Omental fat pad (tissue), 4 donors: ENCODE measurements at places on chromosomes 1 and 21.
A peak's percentile ranks its signal among the peaks of the same experiment; 100 is the strongest.

GRCh38 chr1:1304331-1305299, 3.1 kb downstream of the ACAP3 start:
- peak; percentile 55 for DNase-seq

DNA sequence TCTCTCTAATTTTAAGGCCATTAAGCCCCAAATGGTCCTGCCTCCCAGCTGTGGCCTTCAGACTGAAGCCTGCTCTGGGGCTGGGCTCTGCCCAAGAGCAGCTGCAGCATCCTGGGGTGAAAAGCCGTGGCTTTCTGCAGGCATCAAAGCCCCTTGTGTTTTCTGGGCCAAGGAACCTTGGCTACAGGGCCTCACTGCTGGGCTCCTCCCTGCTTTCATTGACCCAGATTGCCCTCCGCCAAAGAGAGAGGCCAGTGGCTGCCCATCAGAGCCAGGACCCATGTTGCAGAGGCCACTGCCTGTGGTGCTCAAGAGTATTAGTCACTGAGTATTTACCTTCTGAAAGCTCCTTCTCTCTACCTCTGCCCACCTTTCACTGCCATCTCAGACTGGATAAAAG, 1.6 kb downstream of the ZNF648 start:
- DNase-seq, result no peak

GRCh38 chr1:1517973-1518620, 6.1 kb downstream of the ATAD3A start:
- DNase-seq, result no peak

- no peak for DNase-seq
These were observed 14.6 kb downstream of the FOXD2 start for GRCh38 chr1:47452426-47452825.

GRCh38 chr1:55359611-55360010, 144.4 kb upstream of the USP24 start:
- DNase-seq, result no peak

GRCh38 chr1:4699376-4700301, 45.2 kb downstream of the AJAP1 start:
- DNase-seq, result no peak

DNA sequence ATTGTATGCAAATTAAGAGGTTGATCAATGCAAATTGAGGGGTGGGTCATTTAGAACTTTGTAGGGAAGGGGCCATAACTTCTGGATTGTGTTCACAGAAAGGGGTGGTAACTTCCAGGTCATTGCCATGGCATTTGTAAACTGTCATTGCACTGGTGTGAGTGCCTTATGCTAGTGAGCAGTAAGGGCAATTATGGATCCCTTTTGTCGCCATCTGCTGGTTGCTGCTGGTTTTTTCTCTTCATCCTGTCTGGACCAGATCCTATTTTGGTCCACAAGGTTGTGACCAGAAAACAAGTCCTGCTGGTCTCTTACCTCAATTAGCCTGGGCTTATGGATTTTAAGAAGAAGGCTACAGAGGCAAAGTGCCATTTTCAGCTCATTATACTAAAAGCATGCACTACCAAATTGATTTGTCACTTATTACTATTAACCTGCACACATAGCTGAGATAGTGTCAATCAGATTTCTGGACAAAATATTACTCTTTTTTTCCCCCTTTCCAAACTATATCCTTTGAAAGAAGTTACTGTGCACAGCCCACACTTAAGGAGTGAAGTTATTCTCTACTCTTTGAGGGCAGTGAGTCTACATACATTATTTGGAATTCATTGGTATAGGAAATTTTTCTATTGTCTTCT, 196.2 kb downstream of the ZC3H11B start:
- peak; percentile 40 for DNase-seq

- DNase-seq, result peak; percentile 53
These were observed at the start of gene NPL for GRCh38 chr1:182789138-182790076. Gene NPL, plus strand, starts transcription at chr1:182789773. Its CDS starts 4,599 bp downstream, at chr1:182794372.

- no peak for DNase-seq
These were observed 58.9 kb downstream of the FBXO2 start for GRCh38 chr1:11595285-11595684.

DNA sequence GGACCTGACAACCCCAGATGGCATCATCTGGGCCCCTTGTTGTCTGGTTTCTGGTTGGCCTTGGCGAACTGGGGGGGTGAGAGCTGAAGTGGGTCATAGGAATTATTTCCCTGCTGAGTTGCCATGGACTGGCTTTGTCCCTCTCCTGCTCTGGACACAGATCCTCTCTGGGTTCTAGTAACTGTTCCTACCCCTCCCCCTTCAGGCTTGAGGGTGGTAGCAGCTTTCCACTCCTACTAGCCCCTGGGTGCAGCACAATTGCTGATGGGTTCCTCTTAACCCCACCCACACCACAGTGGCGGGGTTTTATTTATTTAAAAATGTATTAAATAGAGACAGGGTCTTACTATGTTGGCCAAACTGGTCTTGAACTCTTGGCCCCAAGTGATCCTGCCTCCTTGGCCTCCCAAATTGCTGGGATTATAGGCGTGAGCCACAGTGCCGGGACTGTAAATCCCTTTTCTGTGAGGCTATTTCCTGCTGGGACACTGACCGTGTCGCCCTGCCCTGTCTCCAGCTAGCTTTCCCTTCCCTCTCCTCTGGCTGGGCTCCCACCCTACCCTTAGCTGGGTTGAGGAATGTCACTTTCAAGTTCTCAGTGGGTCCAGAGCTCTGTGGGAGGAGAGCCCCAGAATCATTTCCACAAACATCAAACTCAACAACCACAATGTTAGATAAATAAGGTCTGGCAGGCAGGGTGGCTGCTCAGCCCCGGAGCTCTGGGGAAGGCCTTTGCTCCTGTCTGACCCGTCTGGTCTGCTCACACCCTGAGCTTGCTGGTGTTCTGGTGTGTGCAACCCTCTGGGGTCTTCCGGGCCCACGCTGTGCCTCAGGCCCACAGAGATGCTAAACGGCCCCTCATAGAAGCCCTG, 112.7 kb upstream of the WNT4 start:
- DNase-seq, result no peak

DNA sequence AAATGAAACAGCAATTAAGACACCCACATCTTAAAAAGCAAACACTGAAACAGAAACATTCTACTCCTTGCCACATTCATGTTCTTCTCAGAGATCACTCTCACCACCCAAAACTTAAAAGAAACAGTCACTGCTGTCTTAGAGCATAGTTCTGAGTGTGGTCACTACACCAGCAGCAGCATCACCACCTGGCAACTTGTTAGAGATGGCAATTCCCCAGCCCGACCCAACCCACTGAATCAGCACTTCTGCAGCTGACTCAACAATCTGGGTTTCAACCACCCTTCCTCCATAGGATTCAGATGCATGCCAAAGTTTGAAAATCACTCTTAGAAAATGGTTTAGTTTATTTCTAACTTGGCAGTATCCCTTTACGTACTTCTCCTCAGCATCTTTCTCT, 126.1 kb downstream of the CDC42BPA start:
- no peak for DNase-seq

DNA sequence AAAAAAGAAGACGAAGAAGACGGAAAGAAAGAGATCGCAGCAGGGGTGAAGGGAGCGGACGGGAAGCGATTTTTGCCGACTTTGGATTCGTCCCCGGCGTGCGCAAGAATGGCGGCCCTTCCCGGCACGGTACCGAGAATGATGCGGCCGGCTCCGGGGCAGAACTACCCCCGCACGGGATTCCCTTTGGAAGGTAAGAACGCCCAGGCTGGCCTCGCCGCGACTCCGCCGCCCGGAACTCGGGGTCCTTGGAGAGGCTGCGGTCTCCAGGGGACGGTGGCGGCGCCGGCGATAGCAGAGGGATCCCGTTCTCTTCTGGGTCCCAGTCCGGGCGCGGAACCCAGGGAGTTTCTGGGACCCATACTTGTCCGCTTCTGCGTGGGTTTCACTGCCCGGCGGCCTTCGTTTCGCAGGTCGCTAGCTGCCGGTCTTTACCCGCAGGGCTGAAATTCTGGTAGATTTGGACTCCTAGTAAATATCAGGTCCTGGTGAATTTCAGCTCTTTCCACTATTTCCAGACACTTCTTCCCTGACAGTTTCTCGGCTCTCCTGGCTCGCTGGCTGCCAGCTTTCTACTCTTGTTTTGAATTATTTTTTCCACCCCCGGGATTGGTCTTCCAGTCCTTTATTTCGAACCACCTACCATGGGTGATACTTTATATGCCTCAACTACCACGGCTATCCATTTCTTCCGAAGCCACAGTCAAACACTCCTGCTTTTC, 1.0 kb downstream of the PAX7 start:
- no peak for DNase-seq

DNA sequence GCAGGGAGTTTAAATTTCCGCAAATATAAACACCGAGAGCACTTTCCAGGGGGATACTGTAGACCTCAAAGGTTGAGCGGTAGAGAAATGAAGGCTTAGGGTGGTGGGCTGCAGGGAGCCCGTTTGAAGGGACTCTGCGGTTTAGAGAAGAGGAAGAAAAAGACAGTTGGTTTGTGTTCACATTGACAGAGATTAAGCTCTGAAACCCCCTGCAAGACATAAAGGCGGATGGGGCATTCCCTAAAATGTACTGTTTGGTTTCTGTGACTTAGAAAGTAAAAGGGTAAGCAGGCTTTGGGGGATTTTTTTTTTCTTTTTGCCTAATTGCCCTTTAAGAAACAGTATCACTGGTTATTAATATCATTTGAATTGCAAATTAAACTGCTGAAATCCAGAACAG, 1.3 kb downstream of the KAZN start:
- DNase-seq, result no peak

DNA sequence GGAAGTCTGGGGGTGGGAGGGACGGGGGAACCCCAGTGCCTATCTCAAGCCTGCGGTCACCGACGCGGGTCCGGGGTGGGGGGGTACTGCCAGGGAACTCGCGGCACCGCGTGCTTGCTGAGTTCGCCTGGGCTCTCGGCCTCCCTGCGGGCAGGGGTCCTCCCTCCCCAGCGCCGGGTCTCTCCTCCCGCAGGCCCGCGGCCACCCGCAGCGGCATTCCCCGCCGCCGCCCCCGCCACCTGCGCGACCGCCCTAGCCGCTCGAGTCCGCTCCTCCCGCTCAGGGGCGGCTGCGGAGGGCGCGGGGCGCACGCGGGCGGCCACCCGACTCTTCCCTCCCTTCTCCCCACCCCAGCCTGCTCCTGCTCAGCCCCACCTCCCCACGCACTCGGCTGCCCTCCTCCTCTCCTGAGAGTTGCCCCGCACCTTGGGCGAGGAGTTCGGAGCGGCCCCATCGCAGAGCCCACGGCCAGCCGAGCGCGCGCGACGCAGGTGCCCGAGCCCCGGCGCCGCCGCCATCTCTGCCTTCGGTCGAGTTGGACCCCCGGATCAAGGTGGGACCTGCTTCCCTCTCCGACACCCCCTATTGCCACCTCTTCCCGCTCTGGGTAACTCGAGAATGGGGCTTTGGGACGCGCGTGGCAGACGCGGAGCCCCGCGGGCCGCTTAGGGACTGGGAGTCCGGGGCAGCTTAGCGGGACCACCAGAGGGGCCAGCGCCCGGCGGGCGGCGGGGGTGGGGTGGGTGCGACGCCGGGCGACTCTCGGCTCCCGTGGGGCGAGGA, 105.0 kb downstream of the LEPR start:
- no peak for DNase-seq

- DNase-seq, result no peak
These were observed 63.9 kb downstream of the SSBP3 start for GRCh38 chr1:54342288-54342687.

GRCh38 chr21:46284077-46284644, 1.2 kb downstream of the MCM3AP start:
- DNase-seq, result no peak

- DNase-seq, result no peak
These were observed 30.8 kb downstream of the EPHA2 start for GRCh38 chr1:16125088-16125470.
